ENCODE measurements at places on chromosomes 4 and X.

GRCh38 chr4:56743550-56743949 is 62.5 kb upstream of the HOPX start:
- DNase-seq, result no peak

DNA sequence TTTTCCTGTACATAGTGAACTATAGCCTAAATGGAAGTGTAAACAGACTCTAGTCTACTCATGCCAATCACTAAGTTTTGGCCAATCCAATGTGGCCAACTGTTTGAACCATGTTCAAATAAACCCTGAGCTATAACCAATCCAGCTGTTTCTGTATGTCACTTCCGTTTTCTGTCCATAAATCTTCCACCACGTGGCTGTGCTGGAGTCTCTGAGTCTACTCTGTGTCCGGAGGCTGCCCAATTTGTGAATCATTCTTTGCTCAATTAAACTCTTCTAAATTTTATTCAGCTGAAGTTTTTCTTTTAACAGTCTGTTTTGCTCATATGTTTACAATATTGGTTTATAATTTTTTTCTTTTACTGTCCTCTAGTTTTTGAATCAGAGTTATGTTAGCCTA is 112.3 kb upstream of the BANK1 start:
- no peak for DNase-seq

DNA sequence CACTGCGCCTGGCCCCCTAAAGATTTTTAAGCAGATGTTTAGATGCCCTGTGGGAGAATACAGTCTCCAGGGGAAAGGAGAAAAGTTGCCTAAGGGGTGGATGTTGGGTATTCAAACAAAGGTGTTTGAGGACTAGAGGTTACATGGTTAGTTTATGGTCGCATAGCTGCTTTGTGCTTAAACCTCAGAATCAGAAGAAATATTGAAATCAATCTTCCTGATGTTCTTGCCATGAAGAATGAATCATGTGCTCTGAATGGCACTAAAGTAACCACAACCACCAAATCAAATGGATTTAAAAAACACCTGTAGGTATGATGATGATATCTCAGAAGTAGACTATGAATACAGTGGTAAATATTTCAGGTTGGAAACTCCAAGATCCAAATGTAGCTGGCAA is 42.7 kb upstream of the TEX13A start:
- DNase-seq, result no peak

DNA sequence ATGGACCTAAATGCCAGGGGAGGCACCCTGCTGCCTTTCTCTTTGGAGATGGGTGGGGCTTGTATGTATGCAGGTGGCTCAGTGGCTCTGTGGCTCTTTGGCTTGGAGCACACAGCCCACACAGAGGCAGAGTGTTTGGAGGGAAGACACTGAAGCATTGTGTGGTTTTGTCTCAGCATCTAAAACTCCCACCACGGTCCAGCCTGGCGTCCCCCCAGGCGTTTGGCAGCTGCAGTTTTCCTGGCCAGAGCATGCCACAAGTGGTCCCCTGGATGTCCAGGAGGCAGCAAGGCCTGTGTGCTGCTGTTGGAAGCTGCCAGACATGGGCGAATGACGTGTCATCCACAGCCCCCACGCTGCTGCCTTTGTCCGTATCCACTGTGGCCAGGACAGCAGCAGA is 32.2 kb upstream of the PSAPL1 start:
- peak; percentile 47 for DNase-seq

DNA sequence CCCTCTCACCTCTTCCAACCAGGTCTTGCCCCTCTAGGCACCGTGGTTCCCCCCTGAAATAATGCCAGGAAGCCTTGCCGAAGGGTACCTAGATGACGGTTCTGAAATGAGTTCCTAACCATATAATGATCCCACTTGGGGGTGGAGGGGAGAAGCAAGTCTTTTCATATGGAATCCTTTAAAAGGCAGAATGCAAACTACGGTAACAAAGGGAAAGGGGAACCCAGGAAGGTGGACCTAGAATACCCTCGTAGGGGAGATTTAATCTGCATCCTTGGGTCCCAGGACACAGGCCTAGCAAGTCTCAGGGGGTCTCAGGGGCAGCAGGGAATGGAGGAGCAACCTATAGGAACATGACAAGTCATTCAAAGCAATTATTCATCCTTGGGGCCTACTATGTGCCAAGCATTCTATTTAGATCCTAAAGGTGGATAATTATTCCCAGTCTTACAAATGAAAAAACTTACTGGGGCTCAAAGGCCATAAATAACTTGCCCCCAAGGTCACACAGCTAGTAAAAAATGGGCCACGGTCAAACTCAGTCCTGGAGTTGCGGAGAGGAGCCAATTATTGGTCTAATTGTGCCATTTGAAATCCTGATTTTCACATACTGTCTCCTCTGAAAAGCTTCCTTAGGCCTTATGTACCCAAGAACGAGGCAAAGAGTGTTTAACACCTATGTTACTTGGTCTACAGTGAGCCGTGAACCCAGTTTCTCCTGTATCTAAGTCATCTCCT is 8.8 kb downstream of the BCOR start:
- no peak for DNase-seq

DNA sequence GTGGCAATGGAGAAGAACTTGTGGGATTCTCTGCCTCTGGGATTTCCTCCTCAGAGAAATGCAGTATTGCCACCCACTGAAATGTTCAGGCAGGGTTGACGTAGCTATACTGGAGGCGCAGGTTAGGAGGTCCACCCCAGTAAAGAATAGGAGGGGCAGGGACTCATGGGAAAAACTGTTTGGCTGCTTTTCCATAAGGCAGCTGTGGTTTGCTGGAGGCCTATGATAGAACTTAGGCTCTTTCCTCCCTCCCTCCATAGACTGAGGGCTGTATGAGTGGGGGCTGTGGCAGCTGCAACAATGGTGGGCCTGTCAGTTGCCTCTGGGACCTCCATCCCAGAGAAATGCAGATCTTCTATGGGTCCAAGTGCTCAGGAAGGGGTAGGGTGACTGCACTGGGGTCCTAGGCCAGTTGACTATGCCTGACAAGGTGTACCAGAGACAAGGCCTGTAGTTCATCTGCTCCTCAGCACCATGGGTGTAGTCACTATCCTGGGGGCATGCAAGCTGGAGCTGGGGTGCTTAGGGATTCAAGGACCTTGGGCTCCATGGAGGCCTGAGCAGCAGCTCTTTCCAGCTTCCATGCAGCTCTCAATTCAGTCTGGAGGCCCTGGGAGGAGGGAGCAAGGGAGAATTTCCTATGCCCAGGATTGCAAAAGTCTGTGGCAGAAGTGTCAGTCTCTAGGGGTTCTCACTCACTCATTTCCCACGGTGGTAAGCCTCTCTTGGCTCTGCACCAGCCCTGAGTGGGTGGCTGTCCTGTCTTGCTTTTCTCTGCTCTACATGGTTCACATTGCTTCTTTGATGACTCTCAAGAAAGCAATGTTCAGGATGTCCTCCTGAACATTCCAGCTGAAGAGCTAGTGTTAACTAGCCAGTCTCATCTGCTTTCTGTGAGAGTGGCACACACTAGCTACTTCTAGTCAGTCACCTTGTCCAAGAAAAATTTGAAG is 353.0 kb downstream of the IDS start:
- DNase-seq, result no peak

DNA sequence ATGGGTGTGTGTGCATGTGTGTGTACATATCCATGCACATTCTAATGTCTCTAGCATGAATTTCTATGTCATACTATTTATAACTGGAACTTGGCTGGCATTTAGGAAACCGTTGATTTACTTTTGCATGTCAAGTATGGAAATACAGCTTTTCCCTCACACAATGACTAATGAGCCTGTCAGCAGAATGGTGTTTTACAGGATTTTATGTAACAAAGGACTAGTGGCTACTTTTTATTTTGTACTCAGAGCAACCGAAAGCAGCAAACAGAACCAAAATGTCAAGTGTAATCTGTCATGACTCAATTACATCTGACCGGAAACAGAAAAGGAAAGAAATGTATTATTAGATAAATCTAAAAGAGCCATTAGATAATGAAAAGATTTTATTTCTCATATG is 1911.5 kb upstream of the AGA start:
- no peak for DNase-seq
